ENCODE measurements at places on chromosomes 4 and X.

- DNase-seq = no peak
Measured at GRCh38 chrX:55030271-55031205, at the start of gene ALAS2. Gene ALAS2, minus strand, starts transcription at chrX:55030977. Its CDS starts 4,977 bp downstream, at chrX:55026000.

- no peak for DNase-seq
Measured at GRCh38 chr4:102725229-102725628, 35.5 kb downstream of the MANBA start.

DNA sequence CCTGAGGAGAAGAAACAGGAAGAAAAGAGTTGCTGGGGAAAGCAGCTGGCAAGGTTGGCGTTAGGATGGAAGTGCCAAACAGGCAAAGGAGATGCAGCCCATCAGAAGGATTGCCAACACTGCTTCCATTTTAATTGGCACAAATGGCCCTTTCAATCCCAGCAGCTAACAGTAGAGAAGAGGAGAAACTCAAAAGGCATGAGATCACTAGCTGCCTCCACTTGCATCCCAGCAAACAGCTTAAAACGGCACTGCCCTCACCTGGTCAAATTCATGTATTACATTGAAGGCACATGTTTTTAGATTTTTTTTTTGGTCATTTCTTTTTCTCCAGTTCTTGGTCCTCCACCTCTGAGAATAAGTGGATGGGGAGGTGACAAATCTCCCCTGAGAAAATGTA lies 14.9 kb upstream of the LOC101059915 start:
- peak; percentile 54 for DNase-seq

GRCh38 chr4:139184129-139184528 lies 7.1 kb upstream of the ELF2 start:
- no peak for DNase-seq

- DNase-seq = no peak
Measured at GRCh38 chr4:17092736-17093437, 194.4 kb upstream of the LDB2 start.

Data from endothelial cell (in vitro differentiated cells).